Fibroblast of pulmonary artery (primary cell): ENCODE measurements at places on chromosomes 16 and 17.
A peak's percentile ranks its signal among the peaks of the same experiment; 100 is the strongest.

GRCh38 chr16:16021988-16022682, 72.7 kb downstream of the ABCC1 start:
- peak; percentile 95 for DNase-seq

- no peak for DNase-seq
Observed at GRCh38 chr16:20707461-20707860, 10.0 kb upstream of the ACSM1 start.

DNA sequence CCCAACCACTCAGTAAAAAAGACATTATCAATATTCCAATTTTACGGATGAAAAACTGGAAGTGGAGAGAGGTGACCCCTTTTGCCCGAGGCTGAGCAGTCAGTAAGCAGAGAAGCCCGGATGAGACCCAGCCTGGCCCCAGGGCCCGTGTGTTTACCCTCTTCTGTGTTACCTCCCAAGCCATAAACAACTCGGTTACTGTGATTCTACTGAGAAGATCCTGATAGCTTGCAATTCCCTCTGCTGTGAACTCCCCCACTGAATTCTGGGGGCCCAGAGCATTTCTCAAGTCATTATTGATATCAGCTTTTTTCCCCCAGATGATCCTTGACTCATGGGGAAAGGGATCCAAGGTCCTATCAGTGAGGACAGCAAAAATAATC, 482.6 kb upstream of the ERCC4 start:
- DNase-seq: no peak

GRCh38 chr16:3479654-3480216, 15.6 kb downstream of the C16orf90 start:
- DNase-seq: no peak

DNA sequence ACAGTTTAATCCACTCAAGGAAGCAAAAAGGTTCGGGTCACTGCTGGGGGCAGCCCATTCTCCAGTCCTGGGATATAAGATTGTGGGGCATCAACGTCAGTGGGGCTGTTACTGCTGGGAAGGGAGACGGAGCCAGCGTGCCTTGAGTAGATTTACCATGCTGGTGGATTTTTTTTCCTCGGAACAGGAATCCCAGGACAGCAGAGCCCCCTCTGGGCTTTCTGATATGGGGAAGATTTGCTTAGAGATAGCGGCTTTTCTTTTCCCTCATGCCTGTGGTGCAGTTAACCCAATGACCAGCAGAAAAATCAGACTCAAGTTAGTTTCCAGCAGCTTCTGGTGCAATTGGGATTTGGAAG, 35.4 kb downstream of the WSCD1 start:
- no peak for DNase-seq

DNA sequence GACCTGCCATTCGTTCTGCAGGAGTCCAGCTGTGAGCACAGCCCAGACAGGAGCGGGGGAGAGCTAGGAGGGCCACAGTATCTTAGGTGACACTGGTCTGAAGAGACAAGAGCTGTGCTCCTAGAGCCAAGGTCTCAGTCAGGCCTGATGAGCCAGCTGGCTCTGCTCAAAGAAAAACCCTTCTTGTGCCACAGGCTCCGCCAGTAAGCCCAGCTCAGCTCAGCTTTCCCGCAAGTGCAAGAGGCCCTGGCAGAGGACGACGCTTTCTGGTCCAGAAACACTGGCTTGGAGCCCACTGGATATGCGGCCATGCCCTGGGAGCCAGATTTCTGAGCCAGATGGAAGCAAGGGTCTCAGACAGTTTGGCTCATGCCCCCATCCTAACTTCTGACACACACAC, 23.9 kb downstream of the PEMT start:
- peak; percentile 18 for DNase-seq

DNA sequence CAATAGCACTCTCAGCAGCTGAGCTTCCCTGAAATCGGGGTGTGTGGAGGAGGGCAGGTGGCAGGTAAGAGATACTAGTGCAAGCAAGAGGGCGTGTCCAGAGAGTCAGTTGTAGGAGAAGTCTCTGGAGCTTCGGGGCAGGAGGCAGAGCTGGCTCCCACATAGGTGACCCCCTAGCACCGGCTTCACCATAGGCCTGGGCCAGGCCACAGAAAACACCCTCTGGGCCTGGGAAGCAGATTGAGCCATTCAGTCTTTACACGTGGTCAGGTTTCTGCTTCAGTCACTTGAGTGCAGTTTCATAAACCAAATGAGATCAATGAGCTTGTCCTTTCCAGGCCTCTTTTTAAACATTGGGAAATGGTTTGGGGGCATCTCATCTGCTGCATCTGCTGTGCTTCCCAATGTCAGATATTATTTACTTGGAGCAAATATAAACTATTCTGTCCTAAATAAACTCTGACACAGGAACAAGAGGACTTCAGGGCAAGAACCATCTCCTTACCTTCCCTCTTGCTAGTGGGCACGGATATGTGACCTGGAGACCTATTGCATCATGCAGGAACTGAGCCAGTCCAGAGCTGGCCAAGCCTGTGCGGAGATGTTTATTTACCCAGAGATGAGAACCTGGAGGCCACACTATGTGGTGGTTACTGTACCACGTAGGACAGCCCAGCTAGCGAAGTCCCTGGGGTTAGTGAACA, 16.1 kb downstream of the CCR7 start:
- DNase-seq: peak; percentile 90

- DNase-seq: peak; percentile 55
Observed at GRCh38 chr17:50363217-50364060, 9.5 kb downstream of the MRPL27 start.

DNA sequence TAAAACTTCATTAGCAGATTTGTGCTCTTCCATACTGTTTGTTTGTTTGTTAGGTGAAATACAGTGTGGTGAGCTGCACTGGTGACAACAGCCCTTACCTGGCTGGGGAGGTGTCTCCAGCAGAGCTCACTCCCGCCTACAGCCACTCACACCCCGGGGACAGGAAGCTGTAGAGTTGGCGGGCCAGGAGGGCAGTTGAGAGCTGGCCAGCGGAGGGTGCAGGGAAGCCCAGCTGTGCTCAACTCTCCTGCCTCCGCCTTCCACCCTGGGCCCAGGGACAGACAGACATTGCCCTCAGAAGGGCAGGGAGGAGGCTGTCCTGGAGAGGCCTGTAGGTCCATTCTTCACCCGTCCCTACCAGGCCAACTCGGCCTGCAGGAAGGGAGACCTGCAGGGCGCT, 48.6 kb upstream of the PVALEF start:
- no peak for DNase-seq

- DNase-seq: no peak
Observed at GRCh38 chr16:75401691-75402090, 31.6 kb downstream of the CFDP1 start.

DNA sequence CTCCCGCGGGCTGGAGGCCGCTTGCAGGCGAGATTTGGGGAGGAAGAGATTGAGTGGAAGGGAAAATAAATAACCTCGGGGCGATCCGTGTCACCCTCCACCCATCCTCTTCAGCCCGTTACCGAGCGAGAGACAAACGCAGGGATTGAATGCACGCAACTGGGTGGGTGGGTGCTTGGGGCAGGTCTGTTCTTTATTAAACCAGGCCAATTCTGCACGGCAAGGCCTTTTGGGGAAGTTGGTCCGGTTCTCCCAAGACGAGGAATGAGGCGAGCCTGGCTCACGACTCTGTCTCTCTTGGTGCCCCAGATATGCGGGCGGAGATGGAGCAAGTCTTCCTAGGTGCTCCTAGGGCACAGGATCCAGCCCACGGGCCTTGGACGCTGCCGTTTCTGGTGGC, 396 bp upstream of the HOXB7 start:
- no peak for DNase-seq

DNA sequence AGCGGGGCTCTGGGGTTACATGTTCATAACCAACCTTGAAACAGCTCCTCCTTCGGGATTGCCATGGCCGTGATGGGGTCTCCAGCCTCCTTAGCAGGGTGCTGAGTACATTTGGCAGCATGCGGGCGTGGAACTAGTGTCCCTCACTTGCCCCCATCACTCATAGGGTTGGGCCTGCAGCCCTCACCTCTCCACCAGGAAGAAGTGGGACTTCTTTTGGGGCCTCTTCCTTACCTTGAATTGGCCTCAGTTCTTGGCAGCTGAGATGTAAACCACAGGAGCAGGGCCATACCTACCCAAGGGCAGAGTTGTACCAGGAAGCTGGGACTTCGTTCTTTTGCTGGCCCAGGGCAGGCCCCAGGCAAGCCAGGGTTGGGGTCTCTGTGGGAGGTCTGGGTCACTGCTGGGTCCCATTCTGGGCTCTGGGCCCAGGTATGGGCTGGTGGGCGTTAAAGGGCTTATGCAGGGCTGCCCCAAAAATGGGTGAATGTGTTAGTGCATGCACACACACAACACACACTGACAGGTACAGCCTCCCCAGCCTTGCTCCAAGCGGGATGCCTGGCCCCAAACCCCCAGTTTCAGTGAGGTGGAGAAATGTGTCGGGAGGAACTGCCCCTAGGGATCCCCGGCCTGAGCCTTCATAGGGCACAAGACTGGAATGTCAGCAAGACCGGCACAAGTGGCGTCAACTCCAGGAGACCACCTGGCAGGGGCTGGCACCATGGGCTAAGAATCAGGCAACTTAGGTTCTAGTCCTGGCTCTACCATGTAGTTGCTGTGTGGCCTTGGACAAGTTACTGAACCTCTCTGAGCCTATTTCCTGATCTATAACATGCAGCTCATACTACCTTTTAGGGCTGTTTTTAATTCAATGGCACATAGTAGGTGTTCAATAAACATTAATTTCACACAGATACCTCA, 3.9 kb upstream of the KRT15 start:
- DNase-seq: no peak
